ENCODE measurements at places on chromosomes 5 and 9.
A peak's percentile ranks its signal among the peaks of the same experiment; 100 is the strongest.

- DNase-seq = no peak
Measured at GRCh38 chr5:151451626-151452520, 4.5 kb downstream of the SLC36A1 start.

- no peak for DNase-seq
Measured at GRCh38 chr5:56624751-56625150, 190.6 kb upstream of the MAP3K1 start.

GRCh38 chr9:127973169-127974000 is 7.4 kb downstream of the EEIG1 start:
- peak; percentile 39 for DNase-seq

DNA sequence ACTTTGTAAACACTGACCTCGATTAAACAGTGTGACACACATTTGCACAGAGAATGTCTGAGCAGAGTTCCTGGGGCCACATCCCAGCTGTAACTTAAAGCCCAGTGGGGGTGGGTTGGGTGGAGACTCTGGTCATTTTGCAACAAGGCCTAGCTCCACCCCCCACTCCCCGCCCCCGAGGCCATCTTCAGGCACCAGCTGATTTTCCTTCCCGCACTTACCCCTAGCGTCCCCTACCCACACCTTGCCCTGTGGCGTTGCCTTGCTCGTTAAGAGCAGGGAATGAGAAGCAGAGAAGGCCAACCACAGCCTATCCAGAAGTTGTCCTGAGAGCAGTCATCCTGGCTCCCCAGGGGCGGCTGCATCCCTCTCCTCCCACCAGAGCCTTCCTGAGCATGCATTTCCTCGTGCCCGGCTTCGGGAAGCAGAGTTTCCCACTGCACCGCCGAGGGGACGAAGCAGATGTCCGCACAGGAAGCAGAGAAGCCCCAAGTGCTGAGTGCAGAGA is 101.7 kb upstream of the SARDH start:
- peak; percentile 64 for DNase-seq

GRCh38 chr5:131488463-131488862 is 146.6 kb downstream of the RAPGEF6 start:
- no peak for DNase-seq
